Mammary epithelial cell (primary cell): ENCODE measurements at places on chromosomes 13 and 19.

GRCh38 chr19:35993923-35994598 lies 927 bp upstream of the SDHAF1 start:
- no peak for DNase-seq

DNA sequence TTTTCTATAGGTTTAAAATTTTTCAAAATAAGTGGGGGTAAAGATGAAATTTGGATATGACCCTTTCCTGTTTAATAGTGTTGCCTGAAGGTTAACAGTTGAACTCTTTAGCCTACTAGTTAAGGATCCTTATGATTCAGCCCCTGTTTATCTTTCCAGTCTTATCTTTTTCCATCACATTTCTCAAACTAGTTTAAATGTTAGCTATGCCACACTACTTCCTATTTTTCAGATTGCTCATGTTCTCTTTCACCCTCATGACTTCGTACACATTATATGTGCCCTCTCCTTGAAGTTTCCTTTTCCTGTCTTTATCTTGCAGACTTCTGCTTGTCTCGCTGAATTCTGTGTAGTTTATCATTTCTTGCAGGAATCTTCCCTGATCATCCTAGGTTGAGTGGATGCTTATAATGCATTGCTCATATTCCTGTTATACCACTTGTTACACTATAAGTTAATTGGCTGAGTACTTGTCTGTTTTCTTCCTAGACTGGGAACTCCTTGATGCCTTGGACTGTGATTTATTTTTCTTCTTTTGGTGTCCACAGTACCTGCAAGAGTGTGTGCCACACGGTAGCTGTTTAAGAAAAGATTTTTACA lies 86.7 kb downstream of the FNDC3A start:
- no peak for DNase-seq

GRCh38 chr19:34135054-34135800 lies 37.1 kb upstream of the LSM14A start:
- DNase-seq = no peak

DNA sequence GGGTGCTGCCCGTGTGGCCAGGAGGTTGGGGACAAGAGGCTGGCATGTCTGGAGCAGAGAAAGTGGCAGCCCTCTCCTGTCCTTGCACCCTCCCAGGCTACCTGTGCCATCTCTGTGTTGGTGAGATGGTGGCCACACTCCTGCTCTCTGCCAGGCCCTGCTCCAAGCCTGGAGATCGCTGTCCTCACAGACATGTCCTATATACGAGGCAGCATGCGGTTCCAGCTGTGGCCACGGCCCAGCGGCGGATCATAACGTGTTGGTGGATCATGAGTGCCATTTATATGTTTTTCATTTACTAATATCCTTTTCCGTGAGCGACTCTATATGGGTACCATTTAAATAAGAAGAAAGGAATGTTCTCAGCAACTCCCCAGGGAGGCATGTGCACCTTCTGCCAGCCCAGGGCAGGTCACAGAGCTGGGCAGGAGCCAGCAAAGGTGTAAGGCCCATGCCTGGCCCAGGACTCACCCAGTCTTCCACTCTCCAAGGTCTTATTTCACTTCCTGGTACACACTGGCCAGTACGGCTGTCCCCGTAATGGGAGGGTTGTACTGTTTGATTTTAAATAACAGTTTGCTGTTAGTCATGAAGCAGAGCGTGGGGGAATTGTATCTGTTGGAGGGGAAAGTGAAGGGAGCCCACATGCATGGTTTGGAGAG lies 47.2 kb upstream of the LDLR start:
- no peak for DNase-seq

DNA sequence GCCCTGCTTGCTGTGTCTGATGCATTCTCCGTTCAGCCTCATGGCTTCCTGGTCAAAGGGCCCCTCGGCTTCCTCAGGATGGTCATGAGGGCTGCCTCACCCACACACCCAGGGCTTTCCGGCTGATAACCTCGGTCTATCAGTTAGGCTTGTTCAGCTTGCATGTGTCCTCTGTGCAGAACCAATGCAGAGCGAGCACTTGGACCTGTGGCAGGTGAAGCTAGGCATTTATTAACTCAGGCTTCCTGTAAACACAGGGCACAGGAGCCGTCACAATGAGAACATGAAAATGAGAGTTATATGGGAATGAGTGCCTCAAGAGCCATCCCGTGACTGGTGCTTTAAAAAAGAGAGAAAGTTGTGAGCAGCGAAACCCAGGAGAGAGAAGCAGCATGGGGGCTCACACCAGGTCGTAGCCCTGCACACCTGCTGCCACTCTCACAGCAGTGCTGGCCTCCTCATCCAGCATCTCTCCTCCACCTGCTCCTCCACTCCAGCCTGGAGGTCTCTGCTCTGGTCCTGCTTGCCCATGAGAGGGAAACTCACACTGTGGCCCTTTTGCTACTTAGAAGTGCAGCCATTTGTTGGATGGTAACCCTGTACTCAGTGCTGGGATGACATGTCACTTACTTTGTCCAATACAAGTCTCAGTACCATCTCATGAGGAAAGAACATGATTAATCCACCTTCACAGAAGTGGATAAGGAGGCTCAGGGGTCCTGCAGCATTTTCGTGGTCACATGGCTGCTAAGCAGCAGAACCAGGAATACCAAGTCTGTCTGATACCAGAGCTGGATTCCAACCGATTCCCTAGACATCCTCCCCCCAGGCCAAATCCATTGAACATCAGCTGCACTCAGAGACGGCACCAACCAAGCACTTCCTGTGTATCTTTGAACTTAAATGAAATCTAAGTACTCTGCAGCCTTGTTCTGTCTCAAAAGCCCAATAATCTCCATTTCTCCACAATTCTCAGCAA lies 50.5 kb upstream of the IRS2 start:
- no peak for DNase-seq

- no peak for DNase-seq
These were observed 28.0 kb downstream of the GGACT start for GRCh38 chr13:100560498-100561157.

- DNase-seq = no peak
These were observed 11.2 kb upstream of the AKAP8 start for GRCh38 chr19:15390814-15391213.

DNA sequence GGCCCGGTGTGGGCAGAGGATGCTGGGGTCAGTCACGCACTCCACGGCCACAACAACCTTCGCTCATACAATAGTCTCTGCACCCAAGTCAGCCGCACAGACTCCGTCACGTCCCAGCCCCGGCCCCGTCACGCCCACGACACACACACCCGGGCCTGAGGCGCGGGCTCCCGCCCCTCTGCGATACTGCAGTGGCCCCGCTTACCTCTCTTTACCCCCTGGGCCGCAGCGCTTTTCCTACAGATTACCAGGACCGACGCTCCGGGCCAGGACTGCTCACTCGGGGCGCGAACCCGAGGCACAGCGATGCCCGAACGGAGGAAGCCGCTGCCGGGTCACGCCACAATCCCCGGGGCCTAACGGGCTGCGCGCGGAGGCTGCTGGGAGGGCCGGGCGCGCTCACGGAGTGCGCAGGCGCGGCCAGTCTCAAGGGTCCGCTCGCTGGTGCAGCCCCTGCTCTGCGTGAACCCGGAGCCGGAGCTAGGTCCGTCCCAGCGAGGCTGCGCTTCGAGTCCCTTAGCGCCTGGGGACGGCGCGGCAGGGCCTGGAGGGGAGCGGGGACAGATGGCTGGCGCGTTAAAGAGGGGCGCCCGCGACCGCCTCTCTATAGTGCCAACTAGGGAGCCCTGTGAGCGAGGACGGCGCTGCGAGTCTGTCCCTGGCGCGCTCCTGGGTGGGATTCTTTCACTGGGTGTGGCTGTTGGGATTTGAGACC lies at the start of gene ZFP82:
ZFP82 (minus strand) TSS at position 358 of the 715 bp plus-strand sequence. CDS start 8,855 bp downstream, outside the sequence.
- peak; percentile 42 for DNase-seq

DNA sequence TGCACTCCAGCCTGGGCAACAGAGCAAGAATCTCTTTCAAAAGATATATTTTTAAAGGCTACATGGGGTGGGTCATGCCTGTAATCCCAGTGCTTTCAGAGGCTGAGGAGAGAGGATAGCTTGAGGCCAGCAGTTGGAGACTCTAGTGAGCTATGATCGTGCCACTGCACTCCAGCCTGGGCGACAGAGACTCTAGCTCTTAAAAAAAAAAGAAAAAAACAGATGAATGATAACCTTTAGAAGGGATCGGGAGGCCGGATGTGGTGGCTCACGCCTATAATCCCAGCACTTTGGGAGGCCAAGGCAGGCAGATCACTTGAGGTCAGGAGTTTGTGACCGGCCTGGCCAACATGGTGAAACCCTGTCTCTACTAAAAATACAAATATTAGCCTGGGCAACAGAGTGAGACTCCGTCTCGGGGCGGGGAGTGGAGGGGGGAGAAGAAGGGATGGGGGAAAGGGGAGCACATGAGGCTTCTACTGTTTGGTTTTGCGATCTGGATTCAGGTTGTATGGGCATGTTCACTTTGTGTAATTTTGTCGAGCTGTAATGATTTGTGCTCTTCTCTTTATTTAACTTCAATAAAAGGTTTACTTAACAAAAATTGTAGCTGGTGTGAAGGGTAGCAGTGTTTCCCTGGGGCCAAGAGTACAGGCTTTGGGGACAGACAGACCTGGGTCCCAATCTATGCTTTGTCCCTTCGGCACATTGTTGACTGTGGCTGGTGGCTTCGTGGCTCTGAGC lies 1.1 kb upstream of the PSMC4 start:
- DNase-seq = no peak

DNA sequence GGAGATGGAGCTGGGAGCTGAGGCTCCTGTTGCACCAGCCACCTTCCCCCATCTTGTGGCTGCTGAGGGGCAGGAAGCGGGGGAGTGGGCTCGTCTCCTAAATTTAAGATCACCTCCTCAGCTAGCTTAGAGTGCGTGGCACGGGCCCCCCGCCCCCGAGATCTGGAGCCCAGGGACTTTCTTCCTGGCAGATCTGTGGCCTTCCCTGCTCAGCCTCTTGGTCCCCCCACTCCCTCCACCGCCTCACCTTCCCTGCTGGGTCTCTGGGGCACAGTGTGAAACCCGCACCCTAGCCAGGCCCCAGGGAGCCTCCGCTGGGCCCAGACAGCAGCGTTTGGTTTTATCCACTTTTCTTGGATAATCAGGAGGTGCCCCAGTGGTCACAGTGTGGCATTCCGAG lies 35.9 kb downstream of the MAU2 start:
- DNase-seq = no peak

- DNase-seq = no peak
These were observed 14.2 kb downstream of the ONECUT3 start for GRCh38 chr19:1767464-1767933.

- DNase-seq = no peak
These were observed 899 bp downstream of the GIPC3 start for GRCh38 chr19:3586127-3586626.

- peak; percentile 20 for DNase-seq
These were observed 178.8 kb upstream of the RFC3 start for GRCh38 chr13:33639158-33639557.

GRCh38 chr13:85567909-85568308 lies 231.3 kb downstream of the SLITRK6 start:
- no peak for DNase-seq

DNA sequence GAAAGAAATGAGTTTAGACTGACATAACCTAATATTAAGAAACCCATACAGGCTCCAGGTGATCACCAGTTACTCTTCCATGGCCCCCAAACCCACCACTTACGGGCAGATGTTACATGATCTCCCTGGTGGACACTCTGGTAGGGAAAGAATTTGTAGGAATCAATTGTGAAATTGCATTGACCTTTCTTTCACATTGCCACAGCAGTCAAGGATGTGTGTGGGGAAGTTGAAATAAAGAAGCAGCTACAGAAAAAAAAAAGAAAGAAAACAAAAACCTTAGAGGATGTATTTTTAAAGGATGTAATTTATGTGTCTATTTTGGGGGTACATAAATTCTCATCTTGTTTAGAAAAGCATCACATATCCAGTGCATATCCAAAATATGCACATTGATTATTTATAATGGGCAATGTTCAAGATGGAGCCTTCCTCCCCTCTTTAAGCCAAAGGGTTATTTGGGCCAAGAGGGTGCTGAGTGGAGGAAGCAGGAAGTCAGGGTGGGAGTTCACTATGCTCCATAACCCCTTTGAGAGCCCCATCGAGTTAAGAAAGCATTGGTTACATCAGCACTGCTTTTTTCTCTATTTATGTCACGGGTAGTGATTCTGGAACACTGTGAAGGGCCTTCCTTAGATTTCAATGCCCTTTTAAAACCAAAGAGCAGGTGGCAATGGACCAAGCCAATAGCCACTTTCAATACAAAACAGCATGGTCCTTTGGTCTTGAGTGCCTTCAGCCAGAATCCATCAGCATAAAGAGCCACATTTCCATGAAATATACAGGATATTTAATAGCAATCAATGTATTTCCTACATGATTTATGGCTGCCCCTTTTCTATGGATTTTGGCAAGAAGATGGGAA lies 169.6 kb downstream of the LACC1 start:
- DNase-seq = no peak

GRCh38 chr19:11142528-11143171 lies 12.9 kb downstream of the SPC24 start:
- peak; percentile 88 for DNase-seq

GRCh38 chr19:34847393-34847792 lies 74.4 kb upstream of the ZNF599 start:
- no peak for DNase-seq

- peak; percentile 66 for DNase-seq
These were observed 370.2 kb downstream of the KCTD12 start for GRCh38 chr13:76516013-76516412.

- no peak for DNase-seq
These were observed 190.3 kb downstream of the STK24 start for GRCh38 chr13:98386637-98387036.

DNA sequence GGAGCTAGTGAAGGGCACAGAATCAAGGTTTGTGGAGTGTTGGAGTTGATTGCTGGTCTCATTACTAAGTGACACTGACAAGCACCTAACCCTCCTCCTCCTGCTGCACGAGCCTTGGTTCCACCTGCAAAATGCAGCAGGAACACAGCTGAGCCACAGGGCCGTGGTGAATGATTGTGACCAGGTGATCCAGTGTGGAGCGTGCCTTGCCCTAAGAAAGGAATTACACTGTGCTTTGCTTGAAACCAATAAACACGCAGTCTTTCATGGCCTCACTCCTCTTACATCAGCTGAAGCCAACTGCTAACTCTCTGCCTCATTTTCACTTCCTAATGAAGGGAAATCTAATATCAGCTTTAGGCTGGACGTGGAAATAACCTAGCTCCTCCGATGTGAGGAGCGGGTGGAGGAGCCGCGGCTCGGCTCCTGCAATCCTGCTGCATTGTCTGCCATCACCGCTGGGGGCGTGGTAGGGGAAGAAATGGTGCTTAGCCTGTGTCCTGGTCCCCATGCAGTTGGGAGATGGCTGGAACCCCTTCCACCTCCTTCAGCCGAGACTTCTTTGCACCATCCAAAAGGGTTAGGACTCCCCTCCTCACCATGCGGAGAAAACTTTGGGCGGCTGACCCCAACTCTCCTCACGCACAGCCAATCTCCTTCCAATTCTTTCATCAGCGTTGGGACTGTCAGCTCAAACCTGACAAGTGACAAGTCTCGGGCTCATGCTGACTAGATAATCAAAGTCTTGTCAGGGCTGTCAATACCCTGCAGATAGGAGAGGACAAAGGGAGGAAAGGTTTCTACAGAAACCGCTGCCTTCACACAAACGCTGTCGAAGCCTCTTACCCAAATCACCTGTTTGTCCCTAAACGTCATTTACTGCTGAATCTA lies 427.9 kb downstream of the ZNF536 start:
- DNase-seq = no peak

GRCh38 chr13:100035936-100036335 lies 53.0 kb upstream of the PCCA start:
- no peak for DNase-seq
